ENCODE measurements at places on chromosomes 3 and 15. TPM values are rescaled to one million over a fixed set of nuclear protein-coding genes. Genes with fewer than 3 reads are reported as not detected.

Gene PEX5L
- 0.51 TPM for total RNA-seq

Gene OSBPL10
- 7.1 TPM for total RNA-seq

Gene PSMD2
- total RNA-seq: 345 TPM

Gene DUOXA2
- not detected for total RNA-seq

Gene LRRN1
- 0.33 TPM for total RNA-seq
